Suppressor macrophage (primary cell): ENCODE measurements at places on chromosomes 2 and 18.

DNA sequence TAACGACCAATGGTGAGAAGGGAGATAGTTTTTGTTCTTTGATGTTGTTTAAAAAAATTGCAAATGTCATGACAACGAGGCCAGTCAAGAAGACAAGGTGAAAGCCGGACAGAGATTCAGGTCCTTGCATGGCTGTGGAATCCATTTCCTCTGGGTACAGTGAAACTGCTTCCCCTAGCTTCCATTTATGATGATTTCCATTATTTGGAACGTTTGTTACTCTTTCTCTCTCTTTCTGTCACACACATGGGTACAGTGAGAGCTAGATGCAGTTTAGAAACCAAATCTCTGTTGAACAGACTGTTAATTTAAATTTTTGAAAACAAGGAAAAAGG lies 57.4 kb upstream of the MSH2 start:
- DNase-seq = no peak

DNA sequence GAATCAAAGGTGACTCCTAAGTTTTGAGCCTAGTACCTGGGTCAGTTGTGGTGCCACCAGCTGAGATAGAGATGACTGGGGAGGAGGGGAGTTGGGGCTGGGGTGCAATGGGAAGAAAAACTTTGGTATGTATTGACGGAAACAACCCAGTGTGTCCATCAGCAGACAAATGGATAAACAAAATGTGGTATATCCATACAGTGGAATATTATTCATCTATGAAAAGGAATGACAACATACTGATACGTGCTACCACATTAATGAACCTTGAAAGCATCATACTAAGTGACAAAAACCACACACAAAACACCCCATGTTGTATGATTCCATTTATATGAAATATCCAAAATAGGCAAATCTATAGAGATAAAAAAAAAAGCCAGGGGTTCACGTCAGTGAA lies 41.1 kb upstream of the GPR155 start:
- DNase-seq = no peak

DNA sequence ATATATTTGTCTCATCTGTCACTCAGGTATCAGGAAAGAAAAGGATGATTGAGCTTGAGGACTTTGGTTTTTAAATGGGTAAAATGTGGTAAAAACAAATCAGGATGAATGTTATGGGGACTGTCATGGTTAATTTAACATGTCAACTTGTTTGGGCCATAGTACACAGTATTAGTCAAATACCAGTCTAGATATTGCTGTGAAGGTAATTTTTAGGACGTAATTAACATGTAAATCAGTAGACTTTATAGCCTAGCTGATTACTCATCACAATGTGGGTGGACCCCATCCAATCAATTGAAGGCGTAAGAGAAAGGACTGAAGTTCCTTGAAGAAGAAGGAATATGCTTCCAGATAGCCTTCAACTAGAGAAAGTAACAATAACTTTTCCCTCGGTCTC lies 275.7 kb upstream of the ZNF804A start:
- DNase-seq = no peak

DNA sequence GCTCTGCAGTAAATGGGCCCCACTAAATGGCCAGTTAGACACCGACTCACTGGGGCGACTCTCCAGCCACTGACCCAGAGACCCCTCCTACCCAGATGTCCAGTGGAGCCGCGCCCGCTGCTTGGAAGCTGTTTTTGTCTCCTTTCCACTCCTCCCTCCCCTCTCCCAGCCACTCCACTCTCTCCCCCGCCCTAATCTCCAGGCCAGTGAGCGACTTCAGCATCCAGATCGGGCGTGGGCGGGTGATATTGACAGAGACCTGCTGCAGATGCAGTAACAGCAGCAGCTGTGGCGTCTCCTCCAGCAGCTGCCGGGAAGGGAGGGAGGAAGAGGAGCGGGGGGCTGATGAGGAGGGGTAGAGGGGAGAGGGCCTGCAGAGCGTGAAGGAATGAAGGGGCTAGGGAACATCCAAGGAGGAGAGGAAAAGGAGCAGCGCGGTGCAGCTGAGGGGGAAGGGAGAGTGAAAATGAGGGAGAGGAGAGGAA lies at the start of gene SCN7A:
SCN7A (minus strand) TSS at position 110 of the 485 bp plus-strand sequence. CDS start 16,553 bp downstream, outside the sequence.
- DNase-seq = peak; percentile 6

- DNase-seq = no peak
Measured at GRCh38 chr2:29014331-29014730, 33.2 kb downstream of the TOGARAM2 start.

- DNase-seq = no peak
Measured at GRCh38 chr2:172100080-172100934, 2.4 kb downstream of the DLX2 start.
